EH (cell line): ENCODE measurements at places on chromosomes 7 and 10.

DNA sequence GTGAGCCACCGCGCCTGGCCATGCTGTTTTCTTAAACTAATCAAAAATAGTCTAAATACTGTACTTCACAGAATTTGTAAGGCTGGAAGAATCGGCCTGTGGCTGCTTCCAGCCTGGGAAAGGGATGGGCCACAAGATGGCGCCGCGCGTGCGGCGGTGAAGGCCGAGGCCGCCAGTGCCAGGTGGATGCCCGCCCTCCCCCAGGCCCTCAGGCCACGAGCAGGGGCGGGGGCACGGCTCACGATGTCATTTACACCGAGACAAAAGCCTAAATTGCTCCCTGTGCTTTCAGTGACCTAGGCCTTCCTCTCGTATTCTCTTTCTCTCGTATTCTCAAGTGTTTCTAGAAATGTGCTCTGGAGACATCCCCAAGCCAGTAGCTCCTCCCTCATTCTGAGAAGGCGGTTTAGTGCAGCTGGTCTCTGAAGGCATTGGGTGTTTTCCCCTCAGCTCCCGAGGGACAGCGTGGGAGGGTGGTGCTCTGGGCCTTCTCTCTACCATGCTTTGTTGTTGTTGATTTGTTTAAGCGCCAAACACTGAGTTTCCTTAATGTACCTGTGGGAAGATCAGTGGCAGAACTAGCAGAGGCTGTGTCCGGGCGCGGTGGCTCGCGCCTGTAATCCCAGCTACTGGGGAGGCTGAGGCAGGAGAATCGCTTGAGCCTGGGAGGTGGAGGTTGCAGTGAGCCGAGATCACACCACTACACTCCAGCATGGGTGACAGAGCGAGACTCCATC is 68.4 kb downstream of the CDC123 start:
- DNase-seq: peak; percentile 67

DNA sequence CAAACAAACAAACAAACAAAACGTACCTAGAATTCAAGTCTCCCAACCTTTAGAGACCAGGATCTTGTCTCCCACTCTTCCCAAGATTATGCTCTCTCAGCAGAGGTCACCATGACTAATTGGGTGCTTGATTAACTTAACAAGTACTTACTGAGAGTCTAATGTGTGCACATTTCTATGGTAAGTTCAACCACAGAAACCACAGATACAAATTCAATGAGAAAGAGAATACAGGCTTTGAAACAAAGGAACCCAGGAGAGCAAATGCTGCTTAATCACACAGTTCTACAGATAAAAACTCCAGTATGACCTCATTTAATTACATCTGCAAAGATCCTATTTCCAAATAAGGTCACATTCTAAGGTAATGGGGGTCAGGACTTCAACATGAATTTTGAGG is 142.8 kb downstream of the DNAJC1 start:
- DNase-seq: peak; percentile 6

DNA sequence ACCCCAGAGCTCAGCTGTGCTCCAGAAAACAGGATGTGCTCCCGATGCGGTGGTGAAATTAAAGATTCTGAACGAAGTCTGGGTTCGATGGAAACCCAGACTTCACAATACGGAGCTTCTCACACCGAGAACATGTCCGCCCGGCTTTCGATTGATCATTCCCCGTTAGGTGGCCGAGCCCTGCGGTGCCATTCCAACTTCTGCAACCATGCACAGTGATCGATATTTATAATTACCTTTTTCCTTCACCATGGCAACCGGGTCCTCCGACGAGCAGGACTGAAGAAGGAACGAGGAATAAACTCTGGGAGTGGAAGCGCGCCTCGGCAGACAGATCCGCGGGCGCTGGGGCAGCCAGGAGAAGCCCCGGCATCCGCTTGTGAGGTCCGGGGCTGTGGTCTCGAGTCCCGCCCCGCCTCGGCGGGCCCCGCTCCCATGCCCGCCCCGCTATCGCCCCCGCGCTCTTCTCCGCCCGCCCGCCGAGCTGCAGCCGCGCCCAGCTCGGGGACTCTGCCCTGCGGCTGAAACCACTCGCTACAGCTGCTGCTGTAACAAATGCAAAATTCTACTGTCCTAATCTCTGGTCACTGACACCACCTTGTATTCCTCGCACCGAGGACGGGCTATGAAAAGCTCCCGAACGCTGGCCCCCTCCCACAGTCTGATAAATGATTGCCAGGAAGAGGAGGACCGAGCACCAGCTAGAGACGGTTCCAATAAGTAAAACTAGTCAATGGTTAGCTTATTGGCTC is 26.2 kb downstream of the ABLIM1 start:
- DNase-seq: peak; percentile 31

GRCh38 chr7:84589012-84589411 is 394.4 kb upstream of the SEMA3A start:
- DNase-seq: no peak

DNA sequence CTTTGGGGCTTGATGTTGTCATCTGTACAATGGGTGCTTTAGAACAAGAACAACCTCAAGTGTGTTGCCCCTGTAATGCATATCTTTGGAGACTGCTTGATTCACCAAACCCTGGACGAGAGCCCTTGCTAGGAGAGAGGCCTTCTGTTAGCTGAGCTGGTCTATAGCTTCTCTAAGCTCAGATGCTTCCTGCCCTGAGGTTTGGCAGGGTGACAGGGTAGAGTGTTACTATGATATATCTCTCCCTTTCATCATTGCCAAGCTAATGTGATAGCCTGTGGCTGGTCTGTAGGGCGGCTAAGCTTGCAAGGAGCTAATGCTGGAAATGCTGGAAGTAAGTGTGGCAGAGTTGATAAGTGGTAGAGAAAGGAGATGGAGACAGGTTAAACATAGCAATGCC is 364.1 kb downstream of the RPS24 start:
- peak; percentile 26 for DNase-seq

DNA sequence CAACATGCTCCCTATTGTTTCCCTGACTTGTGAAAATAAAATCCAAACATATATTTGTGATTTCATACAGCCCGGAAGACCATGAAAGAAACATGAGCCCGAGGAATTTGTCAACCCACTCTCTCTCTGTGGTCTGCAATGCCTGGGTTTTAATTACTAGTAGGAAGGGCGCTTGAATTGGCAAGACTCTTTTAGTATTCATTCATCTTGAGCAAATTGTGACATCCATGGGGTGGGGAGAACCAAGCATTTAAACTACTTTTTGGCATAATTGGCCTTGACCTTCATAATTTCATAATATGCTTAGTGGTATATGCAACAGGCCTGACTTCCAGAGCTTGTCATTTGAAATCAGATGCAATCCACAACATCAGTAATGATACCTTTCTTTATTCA is 142.4 kb upstream of the BMPER start:
- no peak for DNase-seq

DNA sequence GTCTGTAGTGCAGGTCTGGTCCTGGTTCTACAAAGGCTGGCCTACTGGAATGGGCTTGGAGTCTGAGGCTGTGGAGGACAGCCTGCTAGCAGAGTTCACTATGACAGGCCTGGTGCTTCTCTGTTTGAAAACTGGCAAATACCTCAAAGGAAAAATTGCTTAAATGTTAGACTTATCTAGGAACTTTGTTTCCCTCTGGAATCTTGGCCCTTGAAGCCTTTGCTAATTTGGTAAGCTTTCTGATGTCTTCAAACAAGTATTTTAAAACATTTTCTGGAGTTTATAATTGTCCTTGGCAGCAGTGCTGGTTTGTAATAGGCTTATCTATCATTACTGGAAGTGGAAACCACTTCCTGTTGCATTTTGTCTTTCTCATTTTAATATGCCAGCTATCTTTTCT is 139.7 kb downstream of the TMEM26 start:
- peak; percentile 53 for DNase-seq

DNA sequence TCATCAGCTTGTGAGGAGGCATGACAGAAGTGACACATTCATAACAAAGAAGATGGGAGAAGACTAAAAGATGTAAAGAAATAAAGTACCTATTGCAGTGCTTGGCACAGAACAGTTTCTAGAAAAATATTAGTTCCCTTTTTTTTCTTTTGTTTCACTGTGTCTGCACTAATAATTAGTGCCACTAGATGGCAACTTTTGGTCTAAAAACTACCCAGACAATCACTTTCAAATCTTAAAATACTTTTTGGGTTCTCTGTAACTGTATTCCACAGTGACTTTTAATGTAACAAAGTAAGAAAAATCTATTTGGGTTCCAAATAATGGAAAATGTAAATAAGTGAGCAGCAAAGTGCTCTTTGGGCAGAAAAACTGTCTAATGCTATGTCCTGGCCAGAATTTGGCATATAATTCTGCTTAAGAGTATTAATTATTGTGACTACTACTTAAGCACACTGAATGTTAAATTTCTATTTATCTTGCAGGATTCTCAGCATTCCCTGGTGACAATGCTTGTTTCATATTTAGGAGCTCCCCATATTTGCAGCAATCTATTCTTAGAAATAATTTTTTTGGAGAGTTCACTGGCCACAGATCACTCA is 134.8 kb upstream of the KIF5B start:
- peak; percentile 54 for DNase-seq

DNA sequence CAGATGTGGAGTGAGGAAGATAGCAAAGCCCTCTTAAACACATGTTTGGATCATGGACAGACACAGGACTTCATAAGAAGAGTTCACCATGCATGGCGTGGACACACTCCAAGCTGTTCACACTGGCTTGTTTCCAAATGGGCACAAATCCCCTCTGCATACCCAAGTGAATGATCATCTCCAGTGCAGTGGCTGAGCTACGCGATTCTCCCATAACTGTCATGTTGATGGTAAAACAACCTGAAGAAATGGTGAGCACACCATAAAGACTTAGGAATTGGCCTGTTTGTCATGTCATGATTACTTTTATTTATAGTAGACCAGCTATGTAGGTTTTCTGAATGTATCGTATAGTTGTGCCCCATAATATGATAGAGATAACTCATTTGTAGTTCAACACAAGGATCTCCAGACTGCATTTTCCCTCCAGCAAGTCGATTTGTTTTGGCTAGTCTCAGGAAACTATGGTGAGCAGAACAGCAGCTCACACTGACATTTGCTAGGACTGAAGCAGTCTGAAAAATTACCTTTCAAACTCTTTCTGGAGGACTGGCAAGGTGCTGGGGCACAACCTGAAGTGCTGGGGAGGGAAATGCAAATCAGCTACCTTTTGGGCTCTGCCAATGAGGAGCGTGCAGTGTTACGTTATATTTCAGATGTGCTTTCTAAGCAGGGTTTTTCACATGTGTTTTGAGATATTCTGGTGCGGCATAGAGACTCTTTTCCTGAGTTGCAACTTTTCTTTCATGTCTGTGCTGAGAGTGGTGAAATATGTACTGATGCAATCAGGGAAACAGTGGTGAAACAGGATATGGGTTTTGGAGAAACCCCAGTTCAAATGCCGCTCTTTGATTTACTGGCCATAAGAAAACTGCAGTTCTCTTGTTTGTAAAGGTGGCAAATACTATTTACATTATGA is 629.6 kb upstream of the DPP6 start:
- DNase-seq: no peak

DNA sequence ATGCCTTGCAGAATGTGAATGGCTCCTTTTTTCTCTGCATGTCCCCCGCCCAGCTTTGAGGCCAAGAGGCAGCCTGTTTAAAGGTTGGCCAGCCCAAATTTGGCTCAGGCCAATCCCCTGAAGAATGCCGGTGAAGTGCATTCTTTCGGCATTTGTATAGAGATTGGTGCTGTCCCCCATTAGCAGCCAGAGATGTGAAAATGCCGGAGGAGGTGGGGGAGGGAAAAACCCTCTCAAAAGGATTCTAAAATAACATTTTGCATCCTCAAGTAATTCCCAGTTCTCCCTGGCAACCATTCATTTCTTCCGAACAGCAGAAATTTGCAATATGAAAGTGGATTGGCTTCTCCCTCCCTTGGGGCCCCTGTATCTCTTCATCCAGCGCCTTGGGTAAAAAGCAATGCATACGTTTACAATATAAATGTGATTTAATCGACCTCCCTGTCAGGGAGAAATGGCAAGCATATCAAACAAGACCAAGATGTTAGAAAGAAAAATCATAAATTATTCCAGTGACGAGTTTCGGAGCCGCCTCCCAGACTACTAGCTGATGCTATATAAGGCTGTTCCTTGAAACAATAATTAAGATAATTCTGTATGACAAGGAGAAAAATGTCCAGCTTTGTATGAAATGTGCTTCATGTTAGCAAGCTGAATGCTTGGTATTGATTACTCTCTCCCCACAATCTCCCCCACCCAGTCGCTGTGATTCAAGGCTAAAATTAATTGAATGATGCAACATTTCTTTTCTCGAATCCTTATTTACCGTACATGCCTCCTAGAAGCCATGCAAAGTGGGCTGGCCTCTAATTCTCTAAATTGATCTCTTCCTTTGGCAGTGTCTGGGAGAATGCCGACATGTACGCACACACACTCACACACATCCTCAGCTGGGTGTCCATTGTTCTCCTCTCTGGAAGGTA is 323.7 kb downstream of the RPS24 start:
- no peak for DNase-seq

- no peak for DNase-seq
Measured at GRCh38 chr7:95106401-95106800, 199.0 kb downstream of the PPP1R9A start.

GRCh38 chr7:92788559-92789183 is 47.7 kb downstream of the CDK6 start:
- DNase-seq: no peak

DNA sequence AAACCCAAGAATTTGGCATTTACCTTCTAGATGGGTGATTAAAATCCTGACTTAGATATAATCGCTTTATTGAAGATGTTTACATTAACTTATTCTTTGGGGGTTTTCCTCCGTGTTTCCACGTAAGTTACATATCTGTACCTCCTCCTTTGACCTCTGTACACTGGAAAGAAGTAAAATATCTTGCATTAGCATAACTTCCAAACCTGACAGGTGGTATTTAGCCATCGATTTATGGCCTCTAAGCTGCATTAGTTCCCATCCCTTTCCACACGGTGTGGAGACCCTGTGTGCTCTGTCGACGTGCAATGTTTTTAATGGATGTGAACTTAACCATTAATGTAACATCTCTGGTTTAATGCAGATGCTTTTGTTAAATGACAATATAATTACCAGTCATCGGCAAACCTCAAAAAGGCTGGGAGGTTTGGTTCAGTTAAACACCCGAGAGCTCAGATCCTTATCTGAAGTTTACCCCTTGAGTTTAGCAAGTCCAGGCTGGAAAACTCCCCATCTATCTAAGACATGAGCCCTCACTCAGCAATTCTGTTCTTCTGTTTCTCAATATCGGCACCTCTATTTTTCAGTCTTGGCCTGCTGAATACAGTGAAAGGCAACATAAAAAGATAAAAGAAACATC is 295.2 kb downstream of the GATA3 start:
- DNase-seq: no peak

DNA sequence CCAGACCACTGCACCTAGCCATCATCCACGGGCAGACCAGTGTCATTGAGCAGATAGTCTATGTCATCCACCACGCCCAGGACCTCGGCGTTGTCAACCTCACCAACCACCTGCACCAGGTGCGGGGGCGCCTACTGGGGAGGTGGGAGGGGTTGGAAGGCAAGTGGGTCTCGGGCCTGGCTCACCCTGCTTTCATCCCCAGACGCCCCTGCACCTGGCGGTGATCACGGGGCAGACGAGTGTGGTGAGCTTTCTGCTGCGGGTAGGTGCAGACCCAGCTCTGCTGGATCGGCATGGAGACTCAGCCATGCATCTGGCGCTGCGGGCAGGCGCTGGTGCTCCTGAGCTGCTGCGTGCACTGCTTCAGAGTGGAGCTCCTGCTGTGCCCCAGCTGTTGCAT is 4.6 kb downstream of the NFKB2 start:
- no peak for DNase-seq

GRCh38 chr7:115009736-115010440 is 88.0 kb downstream of the MDFIC start:
- DNase-seq: peak; percentile 54
